ENCODE measurements at places on chromosomes 7 and 10.

- no peak for DNase-seq
Observed at GRCh38 chr10:75407713-75408508, 6.3 kb upstream of the ZNF503 start.

- no peak for DNase-seq
Observed at GRCh38 chr7:121219026-121219425, 109.8 kb upstream of the WNT16 start.

GRCh38 chr10:117619707-117620405, 77.3 kb downstream of the EMX2 start:
- no peak for DNase-seq

- DNase-seq, result no peak
Observed at GRCh38 chr10:33487014-33487776, 152.7 kb upstream of the NRP1 start.

- no peak for DNase-seq
Observed at GRCh38 chr10:85645053-85645452, 721.5 kb downstream of the GRID1 start.

DNA sequence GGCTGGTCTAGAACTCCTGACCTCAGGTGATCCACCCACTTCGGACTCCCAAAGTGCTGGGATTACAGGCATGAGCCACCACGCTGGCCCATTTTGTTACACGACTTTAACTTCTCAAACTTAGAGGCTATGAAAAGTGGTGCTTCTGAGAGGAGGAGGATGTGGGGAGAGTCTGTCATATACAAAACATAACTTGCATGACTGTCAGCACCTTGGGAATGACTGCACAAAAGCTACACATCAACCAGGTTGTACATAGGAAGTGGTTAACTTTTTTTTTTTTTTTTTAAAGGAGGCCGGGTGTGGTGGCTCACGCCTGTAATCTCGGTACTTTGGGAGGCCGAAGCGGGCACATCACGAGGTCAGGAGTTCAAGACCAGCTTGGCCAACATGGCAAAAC, 43.4 kb upstream of the GSDME start:
- DNase-seq, result no peak

DNA sequence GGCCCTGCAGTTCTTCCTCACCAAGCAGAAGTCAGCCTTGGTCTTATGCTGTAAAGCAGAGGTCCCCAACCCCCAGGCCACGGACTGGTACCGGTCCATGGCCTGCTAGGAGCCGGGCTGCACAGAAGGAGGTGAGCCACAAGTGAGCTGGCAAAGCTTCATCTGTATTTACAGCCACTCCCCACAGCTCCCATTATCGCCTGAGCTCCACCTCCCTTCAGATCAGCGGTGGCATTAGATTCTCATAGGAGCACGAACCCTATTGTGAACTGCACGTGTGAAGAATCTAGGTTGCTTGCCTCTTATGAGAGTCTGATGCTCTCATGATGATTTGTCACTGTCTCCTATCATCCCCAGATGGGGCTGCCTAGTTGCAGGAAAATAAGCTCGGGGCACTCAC, 87.6 kb upstream of the NEBL start:
- no peak for DNase-seq

GRCh38 chr7:22375359-22376048, 18.6 kb upstream of the RAPGEF5 start:
- DNase-seq, result no peak

GRCh38 chr7:1668396-1669063, 1.5 kb upstream of the ELFN1 start:
- DNase-seq, result no peak

DNA sequence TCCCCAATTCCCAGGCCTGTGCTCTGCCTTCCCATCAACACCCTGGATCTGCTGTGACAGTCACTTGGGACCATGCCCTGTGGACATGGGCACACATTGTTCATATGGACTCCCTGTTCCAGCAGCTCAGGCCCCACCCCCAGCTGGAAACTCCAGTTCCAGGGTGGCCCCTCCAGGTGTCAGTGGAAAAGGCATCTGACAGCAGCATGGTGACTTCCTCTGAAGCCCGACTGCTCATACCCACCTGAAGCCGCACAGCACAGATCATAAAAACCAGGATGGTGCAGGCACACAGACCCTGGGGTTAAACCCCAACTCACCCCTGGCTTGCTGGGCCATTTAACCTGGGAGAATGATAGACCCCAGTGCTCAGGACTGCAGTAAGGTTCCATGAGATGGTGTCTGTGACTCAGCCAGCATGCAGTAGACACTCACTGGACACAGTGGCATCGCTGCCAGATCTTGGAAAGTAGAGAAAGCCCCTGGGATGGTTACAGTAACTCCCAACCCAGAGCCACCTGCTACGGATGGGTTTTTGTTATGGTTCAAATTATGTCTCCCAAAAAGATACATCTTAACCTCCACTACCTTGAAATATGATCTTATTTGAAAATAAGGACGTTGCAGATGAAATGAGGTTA, 72.6 kb upstream of the NANOS1 start:
- DNase-seq, result no peak

DNA sequence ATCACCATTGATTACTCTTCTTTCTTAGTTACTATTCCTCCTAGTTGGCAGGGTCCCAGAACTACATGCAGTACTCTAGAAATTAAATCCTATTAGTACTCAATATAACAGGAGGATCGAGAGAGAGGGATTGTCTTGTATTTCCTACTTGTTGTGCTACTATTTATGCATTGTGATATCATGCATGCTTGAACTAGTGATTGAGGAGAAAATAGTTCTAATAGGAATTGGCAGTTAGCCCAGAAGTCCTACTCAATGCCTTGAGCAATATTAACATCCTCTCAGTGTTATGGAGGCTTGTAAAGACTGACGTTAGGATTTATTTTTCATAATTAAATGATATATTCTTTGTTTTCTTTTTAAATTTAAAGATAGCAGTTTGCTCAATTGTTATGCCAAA, 67.4 kb downstream of the FOXP2 start:
- no peak for DNase-seq

GRCh38 chr7:16669581-16669980, 23.6 kb downstream of the BZW2 start:
- DNase-seq, result no peak

DNA sequence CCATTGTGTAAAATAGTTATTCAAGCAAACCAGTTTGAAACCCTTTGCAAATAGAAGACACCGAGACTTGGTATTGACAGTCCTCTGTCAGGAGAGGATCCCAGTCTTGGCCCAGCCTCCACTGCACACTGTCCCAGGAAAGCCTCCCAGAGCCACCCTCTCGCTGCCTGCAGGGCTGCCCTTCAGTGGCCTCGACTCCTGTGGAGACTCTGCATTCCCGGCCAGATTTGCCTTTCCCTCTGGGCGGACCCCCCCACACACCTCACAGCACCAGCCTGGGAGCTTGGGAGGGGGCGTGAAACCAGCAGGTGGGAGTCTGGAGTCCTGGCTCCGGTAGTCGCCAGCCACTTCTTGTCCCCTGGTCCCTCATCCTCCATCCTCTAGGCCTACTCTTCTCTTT, 48.7 kb downstream of the GRK5 start:
- no peak for DNase-seq

DNA sequence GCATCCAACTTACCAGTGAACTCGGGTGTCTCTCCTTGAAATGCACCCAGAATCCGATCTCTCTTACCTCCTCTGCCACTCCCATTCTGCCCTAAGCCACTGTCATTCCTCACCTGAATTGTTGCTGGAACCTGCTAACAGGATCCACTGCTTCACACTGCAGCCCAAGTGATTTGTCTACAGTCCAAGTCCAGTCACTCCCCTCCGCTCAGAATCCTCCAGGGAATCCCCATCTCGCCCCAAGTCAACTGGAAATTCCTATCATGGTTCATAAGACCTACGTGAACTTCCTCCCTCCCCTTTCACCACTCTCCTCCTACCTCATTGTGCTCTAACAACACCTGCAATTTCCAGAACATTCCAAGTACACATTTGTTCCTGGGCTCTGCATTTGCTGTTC, 91.3 kb downstream of the SCRN1 start:
- no peak for DNase-seq

- no peak for DNase-seq
Observed at GRCh38 chr7:116258734-116259133, 48.4 kb downstream of the TES start.

GRCh38 chr7:159159731-159160130, 15.1 kb upstream of the VIPR2 start:
- no peak for DNase-seq

GRCh38 chr10:13938950-13939349, 352.2 kb downstream of the PRPF18 start:
- no peak for DNase-seq

DNA sequence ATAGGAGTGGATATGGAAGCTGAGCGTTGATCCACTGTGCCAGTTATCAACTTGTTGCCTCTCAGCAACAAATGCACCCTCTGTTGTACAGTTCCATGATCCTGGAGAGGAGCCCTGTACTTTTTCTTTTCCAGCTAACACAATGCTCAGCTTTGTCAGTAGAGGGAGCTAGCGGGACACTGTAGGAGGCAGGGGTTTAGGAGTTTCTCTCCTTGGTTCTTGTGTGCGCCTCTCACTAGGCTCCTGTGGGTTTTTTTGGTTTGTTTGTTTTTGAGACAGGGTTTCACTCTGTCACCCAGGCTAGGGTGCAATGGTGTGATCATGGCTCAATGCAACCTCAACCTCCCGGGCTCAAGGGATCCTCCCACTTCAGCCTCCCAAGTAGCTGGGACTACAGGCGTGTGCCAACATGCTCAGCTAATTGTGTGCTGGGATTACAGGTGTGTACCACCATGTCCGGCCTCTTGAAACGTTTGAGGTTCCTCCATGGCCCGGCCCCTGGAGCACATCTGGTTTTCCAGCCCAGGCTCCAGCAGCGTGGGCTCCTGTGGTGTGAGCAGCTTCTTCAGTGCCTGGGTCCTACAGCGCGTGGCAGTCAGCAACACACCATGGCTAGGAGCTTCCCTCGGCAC, 12.0 kb upstream of the MARVELD1 start:
- peak; percentile 30 for DNase-seq

DNA sequence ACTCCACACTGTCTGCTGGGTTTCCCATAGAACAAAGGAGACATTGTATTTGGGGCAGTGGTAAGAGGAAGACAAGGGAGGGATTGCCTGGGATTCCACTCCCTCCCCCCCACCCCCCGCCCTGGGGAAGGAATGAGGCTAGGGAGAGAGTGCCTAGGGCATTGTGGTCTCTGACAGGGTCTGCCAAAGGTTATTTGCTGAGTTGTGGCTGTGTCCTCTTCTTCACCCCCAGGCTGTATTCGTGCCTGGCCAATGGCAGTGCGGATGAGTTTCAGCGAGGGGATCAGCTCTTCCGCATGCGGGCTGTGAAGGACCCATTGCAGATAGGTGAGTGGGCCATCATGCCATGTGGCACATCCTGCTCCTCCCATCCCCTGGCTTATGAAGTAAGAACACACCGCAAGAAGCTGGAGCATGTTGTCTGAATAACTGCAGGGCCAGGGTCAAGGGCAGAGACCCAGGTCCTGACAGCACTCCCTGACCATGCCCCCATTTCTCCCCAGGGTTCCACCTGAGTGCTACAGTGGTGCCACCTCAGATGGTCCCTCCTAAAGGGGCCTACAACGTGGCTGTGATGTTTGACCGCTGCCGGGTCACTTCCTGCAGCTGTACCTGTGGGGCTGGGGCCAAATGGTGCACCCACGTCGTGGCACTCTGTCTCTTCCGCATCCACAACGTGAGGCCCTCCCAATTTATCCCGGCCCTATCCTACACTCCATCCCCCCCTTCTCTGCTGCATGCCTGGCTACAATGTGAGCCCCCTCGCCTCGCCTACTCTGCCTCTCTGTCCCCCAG, 3.7 kb downstream of the ZSWIM8 start:
- no peak for DNase-seq

- DNase-seq, result no peak
Observed at GRCh38 chr7:115679423-115679822, 351.1 kb downstream of the TFEC start.

GRCh38 chr7:82318786-82319185, 124.8 kb downstream of the CACNA2D1 start:
- no peak for DNase-seq

- no peak for DNase-seq
Observed at GRCh38 chr10:48271047-48271730, 3.3 kb downstream of the FRMPD2 start.

- DNase-seq, result no peak
Observed at GRCh38 chr10:22686347-22686746, 28.0 kb downstream of the PIP4K2A start.

GRCh38 chr10:60123172-60123571, 216.8 kb upstream of the CCDC6 start:
- DNase-seq, result no peak

GRCh38 chr7:47878662-47879061, 69.6 kb downstream of the PKD1L1 start:
- DNase-seq, result no peak

DNA sequence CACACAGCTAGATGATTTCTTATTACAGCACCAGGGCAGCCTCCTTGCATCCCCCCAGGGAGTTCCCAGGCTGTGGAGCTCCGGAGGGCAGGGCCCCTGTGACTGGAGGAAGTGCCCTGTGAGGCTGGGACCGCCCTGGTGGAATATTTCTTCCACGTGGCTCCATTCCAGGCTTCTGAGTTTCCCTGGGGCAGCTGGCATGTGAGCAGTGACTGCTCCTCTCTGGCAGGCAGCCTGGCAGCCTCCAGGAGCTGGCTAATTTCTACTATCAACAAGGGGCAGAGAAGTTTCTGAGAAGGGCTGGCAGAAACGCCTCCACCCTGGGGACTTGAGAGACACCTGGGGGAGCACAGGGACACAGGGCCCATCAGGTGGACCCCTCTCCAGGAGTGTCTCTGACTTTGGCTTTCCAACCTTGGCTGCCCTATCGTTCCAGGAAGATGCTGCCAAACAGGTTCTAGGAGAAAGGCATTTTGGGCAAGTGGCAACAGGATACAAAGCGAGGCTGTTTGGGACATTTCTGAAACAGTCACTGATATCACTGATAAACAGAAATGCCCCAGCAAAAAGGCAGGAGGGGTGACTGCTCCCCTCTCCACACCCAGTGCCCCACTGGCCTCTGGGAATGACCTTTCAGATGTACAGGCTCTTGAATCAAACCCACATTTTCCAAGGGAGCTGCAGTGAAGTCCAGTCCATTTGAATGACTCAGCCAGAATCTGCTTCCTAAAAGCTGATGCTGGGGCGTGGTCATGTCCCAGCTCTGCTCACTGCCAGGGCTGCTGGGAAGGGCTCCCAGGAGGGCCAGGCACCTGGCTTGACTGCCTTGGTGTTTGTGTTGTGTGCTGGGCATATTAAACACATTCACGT, 16.1 kb downstream of the MYOF start:
- no peak for DNase-seq

DNA sequence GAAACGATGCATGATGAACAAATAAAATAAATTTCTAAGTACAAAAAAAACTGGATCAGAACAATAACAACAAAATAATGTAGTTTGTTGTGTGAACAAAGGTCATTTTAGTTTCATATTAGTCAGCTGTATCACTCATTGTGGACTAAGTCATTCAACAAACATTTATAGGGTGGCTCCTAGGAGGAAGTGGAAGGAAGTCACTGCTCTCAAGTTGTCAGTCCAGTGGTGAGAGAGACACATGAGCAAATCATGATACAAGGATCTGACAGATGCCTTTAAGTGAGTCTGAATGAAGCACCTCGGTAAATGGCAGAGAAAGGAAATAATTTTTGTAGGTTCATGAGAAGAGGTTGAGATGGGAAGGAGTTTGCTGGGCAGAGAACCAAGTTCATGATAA, 56.8 kb downstream of the EPDR1 start:
- no peak for DNase-seq

GRCh38 chr10:103450201-103450695, 1.9 kb downstream of the CALHM2 start:
- no peak for DNase-seq

- no peak for DNase-seq
Observed at GRCh38 chr10:3850999-3851937, 66.3 kb upstream of the KLF6 start.
